Non-pigmented ciliary epithelial cell (primary cell): ENCODE measurements at places on chromosomes 12 and 14.

DNA sequence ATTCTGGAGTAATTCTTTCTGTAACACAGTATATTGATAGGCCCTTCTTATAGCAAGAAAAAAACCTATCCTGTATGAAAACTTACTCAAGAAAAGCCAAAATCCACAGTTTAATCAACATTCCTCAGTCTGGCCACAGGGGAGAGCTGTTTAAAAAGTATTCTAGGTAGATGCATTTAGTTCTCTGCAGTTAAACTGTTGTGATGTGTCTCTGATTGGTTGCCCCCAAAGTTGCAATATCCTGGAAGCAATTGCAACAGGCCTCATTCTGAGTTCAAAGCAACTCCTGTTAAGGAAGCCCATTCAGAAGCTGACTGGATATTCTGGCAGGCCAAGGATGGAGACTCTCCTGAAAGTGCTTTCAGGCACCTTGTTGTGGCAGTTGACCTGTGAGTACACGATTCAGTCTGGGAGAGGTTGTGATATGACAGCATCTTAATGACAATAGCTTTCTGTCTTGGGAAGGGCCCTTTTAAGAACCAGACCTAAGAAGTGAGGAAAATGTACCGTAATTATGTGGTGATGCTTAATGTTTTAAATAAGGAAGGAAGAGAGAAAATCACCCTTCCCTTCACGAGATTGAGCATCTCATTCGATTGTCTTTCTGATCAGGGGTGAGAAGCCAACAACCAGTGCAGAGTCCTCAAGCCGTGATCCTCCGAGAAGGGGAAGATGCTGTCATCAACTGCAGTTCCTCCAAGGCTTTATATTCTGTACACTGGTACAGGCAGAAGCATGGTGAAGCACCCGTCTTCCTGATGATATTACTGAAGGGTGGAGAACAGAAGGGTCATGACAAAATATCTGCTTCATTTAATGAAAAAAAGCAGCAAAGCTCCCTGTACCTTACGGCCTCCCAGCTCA lies 420.7 kb downstream of the DAD1 start:
- no peak for DNase-seq

GRCh38 chr12:76226397-76226796 lies 121.8 kb downstream of the BBS10 start:
- no peak for DNase-seq

DNA sequence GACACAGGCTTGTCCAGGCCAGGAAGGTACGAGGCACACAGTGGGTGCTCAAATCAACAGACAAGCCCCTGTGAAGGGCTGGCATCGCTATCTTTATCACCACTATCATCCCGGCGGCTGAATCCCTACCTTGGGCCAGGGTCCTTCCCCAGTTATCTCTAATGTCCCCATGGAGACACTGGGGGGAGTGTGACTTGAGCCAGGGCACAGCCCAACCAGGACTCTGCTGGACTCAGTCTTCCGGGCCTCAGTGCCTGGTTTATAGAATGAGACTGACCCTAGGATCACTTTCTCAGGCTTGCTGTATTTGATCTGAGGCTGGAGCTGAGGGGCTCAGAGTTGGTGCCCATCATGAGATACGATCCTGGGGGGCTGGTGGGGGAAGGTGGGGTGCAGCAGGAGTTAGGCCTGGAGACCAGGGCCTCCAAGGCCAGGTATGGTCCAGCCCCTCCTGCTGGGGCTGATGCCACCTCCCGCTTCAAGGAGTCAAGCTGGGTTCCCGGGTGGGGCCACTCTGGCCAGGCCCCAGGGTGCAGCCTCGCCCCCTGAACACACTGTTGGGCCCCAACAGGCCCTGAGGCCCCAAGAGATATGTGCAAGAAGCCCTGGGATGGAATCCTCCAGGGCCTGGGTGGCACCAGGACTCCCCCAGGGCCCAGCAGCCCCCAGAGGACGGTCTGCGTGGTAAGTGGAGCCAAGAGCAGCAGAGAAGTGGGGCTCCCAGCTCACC lies 11.8 kb downstream of the BEGAIN start:
- DNase-seq, result no peak

DNA sequence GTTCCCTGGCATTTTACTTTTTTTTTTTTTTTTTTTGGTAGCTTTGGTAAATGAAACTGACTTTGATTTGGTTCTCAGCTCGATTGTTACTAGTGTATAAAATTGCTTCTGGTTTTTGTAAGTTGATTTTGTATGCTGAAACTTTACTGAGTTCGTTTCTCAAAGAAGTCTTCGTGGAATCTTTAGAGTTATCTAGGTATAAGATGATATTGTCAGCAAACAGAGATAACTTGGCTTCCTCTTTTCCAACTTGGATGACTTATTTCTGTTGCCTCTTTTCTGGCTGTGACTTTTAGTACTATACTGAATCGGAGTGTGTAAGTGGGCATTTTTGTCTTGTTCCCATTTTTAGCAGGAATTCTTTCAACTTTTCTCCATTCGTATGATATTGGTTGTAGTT lies 28.1 kb downstream of the USP15 start:
- no peak for DNase-seq

DNA sequence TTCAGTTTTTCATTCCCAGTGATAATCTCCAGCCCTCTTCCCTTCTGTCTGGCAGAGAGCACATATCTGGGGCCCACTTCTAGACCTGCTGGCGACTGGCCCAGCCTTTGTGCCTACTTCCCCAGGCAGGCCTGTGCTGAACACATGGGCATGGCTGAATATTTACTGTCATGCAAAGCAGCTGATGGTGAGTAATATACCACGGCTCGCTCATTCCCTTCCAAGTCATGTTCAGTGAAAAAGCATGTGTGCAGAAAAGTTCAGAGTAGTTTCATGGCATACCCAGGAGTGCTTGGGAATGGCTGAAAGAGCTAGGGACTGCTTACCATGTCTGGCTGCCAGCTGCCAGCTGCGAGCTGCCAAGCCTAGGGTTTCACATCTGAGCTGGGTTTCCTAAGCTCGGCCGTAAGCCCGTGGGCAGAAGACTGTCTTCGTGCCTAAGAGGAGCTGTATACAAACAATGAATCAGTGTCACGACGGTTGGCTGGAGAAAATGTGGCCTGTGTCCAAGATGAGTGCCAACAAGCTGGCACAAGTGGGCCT lies 179.9 kb upstream of the PELI2 start:
- DNase-seq, result no peak

DNA sequence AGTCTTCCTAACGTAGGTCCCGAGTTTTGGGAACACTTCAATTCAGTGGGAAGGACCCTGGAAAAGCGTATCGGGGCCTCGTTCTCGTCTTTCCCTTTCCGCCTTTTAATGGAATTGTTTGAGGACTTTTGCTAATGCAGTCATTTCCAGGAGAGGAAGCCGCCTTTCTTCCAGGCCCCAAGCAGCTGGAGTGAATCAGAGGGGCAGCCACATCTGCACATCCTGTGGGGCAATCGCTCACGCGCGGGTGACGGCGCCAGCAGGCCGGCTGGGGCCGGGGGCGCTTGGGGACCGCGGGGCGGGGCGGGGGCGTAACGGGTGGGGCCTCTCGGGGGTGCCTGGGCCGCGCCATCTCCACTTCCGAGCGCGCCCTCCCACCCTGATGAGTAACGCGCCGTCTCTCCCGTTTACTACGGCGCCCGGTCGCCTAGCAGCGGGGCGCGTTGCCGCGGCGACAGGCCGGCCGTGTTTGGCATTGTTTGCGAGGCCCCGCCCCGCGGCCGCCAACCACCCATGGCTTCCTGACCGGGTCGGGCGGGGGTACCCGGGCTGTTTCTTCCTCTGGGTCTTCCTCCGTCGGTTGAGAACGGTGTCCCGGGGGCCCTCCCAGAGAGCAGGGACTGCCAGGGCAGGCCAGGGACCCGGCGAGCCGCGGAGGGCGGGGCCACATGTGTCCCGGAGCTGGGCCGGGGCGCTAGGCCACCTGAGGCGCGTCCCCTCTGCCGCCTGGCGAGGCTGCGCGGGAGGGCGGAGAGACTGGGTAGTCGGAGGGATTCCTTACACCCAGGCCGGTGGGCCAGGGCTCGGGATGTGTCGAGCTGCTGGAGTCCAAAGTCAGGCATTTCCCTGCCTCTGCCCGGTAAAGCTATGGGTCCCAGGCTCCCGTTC lies 2.3 kb downstream of the GSG1 start:
- no peak for DNase-seq

DNA sequence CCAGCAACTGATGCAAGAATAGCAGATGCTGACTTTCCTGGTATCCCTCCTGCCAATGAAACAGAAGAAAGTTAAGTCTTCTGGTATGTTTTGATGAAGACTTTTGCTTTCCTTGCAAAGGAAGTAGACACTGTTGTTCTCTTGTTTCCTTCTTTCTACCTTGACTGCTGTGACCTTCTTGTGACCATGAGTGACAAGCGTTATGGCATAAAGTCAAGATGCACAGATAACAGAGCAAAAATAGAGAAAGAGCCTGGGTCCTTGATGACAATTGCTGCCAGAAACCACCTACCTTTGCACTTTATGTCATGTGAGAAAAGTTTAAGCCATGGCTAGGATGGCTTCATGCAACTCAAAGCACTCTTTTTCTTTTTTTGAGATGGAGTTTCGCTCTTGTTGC lies 49.2 kb upstream of the LTA4H start:
- no peak for DNase-seq

- no peak for DNase-seq
Observed at GRCh38 chr12:51863363-51863932, 14.9 kb upstream of the FIGNL2 start.

- no peak for DNase-seq
Observed at GRCh38 chr14:100467046-100467750, 120.0 kb downstream of the BEGAIN start.

DNA sequence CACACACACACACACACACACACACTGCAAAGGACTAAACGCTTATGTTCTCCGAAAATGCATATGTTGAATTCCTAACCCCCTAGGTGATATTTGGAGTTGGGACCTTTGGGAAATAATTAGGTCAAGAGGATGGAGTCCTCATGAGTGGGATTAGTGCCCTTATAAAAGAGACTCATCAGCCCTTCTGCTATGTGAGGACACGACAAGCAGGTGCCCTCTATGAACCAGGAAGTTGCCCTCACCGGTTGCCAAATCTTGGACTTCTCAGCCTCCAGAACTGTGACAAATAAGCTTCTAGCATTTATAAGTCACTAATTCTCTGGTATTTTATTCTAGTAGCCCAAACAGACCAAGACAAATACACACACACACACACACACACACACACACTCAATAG lies 20.7 kb upstream of the TCP11L2 start:
- DNase-seq, result no peak
